ENCODE measurements at places on chromosomes 3 and 15.

- DNase-seq = no peak
Measured at GRCh38 chr15:63369296-63369695, 12.3 kb downstream of the CA12 start.

DNA sequence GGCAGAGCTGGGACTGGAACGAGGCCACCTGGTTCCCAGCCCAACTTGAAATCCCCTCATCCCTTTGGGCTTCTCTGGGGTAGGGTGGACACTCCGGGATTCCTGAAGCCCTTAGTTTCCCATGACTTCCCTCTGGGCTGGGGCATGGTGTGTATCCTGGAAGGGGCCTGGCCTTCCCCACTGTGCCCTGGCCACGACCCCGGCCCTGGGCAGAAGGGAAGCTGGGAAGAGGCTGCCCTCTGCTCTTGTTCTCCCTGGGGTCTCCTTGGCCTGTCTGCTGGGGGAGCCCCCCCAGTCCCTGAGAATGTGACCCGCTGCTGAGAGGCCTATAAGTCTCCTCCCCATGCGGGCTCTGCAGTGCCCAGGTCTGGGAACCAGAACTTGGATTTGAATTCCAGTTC is 104.9 kb downstream of the LINGO1 start:
- DNase-seq = no peak

DNA sequence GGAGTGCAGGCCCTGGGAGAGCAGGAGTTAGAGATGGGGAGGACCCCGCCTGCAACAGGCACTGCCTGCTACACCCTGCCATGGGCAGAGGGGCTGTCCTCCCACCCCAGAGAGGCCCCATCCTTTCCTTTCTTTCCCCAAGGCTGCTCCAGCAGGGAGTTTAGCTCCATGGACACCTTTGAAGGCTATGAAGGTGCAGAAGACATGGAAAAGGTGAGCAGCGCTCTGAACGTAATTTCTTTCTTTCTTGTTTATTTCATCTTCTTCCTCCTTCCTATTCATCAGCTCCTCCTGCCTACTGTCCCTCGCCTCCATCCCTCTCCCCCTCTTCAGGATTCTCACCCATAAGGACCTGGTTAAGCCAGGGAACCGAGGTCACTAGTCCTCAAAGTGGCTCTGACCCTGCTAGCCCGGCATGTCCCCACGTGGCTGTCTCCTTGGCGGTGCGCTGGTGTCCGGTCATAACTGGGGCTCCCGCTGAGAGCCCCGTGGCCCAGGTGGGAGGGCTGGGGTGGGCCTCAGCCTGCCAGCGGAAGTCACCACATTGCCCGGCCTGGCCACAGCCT is 16.0 kb upstream of the ADIPOQ start:
- DNase-seq = no peak

- DNase-seq = no peak
Measured at GRCh38 chr3:59247402-59247841, 197.6 kb upstream of the CFAP20DC start.

- no peak for DNase-seq
Measured at GRCh38 chr15:79030470-79030869, 60.1 kb downstream of the RASGRF1 start.

- no peak for DNase-seq
Measured at GRCh38 chr3:25478211-25478757, 50.2 kb downstream of the RARB start.

- DNase-seq = no peak
Measured at GRCh38 chr3:132637590-132637989, 22.0 kb downstream of the ACAD11 start.

DNA sequence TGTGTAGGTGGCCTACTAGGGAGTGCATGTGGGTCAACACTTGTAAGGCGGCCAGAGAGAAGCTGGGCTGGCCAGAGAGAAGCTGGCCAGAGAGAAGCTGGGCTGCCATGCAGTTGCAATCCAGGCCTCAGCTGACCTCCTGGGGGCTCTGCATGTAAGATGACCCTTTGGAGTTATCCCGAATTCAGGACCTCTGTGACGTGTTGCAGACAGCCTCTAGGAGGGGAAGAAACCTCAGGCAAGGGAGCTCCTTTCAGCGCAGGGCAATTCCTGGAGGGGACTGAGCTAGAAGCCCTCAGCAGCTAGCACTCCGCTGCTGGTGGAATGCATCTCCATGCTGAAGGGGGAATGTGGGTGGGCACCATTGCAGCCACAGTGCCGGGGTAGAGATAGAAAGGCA is 15.8 kb upstream of the KBTBD12 start:
- no peak for DNase-seq

- peak; percentile 27 for DNase-seq
Measured at GRCh38 chr3:79012946-79013362, 754.8 kb downstream of the ROBO1 start.

GRCh38 chr15:72227192-72227586 is 3.8 kb downstream of the PKM start:
- DNase-seq = no peak

DNA sequence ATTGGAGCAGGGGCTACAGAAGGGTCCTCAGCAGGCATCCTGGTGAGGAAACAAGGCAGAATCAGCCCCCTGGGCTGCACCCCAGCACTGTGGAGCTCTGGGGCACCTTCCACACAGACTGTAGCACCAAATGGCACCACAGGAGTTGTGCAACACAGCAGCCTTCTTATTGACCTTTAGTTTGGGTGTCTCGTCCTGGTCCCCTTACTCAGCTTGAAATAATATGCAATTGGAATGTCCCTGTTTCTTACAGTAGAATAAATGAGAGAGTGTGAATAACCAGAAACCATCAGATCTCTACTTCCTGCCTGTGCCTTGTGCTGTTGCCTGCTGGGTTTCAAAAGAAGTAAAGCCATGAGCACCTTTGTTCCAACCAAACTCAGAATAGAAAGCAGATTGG is 44.5 kb downstream of the RPLP1 start:
- DNase-seq = no peak

- no peak for DNase-seq
Measured at GRCh38 chr15:31296646-31297574, 29.7 kb upstream of the KLF13 start.

- DNase-seq = no peak
Measured at GRCh38 chr3:53708001-53708621, 138.1 kb downstream of the CHDH start.

GRCh38 chr15:93029836-93030429 is 59.1 kb downstream of the RGMA start:
- no peak for DNase-seq
